ENCODE measurements at places on chromosomes 6 and 20.

DNA sequence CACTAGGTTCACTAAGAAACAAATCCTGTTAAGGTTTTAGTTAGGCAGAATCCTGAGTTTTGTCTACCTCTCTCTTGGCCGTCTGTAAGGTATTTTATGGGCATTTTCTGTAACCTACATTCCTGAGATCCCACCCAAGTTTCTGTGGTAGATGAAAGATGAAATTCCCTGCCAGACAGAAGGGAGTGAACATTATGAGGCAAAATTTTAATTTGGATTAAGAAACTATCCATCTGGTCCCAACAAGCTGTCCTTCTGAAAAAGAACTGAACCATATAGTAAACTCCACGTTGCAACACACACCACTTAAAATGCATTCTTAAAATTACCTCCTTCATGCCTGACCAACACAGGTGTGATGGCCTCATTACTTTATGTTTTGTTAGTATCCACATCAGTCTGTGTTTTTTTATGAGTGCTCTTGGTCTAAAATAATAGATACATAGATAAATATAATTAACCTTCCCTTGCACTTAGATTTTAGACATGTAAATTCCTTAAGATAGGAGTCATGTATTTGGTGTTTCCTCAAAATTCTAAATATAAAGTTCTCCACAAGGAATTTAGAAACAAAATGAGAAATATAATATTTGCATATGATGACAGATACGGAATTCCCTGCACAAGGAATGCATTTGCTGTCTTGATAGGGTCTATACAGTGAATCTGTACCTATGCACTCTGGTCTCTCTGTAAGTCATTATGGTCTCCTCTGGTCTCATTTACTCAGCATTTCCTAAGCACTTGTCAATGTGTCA lies 86.5 kb downstream of the CHD6 start:
- no peak for DNase-seq

DNA sequence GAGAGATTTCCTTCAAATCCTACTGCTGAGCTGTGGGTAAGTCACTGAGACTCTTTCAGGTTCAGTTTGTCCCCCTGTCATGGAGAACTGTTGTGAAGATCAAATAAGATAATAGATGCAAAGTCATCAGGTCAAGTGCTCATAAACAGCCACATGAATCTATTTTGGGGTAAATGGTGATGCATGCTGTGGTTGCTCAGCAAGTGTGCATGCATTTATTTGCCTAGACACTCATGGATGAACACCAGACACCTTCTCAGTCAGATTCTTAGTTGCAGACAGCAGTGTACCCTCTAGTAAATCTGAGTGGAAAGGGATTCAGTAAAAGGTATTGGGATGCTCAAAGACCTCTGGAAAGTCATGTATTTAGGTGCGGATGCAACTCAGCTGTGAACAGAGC lies 168.0 kb upstream of the FOXA2 start:
- DNase-seq, result no peak

- peak; percentile 12 for DNase-seq
Observed at GRCh38 chr6:121647905-121648304, 212.5 kb downstream of the GJA1 start.

- no peak for DNase-seq
Observed at GRCh38 chr6:14567842-14568241, 450.3 kb downstream of the CD83 start.

- no peak for DNase-seq
Observed at GRCh38 chr6:9875605-9876353, 539.1 kb downstream of the TFAP2A start.
